Type B pancreatic cell (in vitro differentiated cells): ENCODE measurements at places on chromosomes 1 and 21. TPM values are rescaled to one million over a fixed set of nuclear protein-coding genes. Genes with fewer than 3 reads are reported as not detected.

GRCh38 chr1:162946701-162947100 lies 85.7 kb upstream of the CCDC190 start:
- peaks cover 25% of the 10 kb centered on the region for H3K4me1 ChIP-seq
- H3K27ac ChIP-seq: no peak overlapping the region
- H3K36me3 ChIP-seq: no peaks in the 10 kb centered on the region
- no peak for DNase-seq

DNA sequence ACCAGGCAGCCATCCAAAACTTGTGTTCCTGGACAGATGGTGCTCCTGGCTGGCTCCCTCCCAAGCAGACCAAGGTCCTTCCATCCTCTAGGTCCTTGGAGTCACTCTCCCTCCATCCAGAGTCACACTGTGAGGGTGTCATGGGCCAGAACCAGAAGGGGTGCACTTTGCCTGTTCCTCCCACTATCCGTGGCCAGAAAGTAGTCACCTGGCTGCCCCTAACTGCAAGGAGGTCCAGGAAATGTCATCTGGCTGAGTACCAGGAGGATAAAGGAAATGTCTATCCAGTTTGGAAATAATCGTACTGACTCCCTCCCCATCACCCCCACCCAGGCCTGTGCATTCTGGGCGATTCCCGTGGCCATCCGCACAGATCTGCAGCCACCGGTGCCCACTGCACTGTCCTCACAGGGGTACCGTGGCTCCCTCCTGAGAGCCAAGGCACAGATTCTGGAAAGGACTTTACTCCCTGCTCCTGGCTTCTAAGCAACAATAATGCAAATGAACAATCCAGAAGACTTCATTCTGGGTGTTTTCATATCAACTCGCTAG lies 253.2 kb downstream of the NPHP4 start:
- H3K36me3 ChIP-seq: no peaks in the 10 kb centered on the region
- no peak overlapping the region for H3K27ac ChIP-seq
- H3K4me1 ChIP-seq: no peaks in the 10 kb centered on the region
- no peak overlapping the region for H3K4me3 ChIP-seq
- H3K27me3 ChIP-seq: peaks cover 22% of the 10 kb centered on the region
- no peak for DNase-seq

GRCh38 chr1:218421531-218421930 lies 76.4 kb downstream of the TGFB2 start:
- H3K36me3 ChIP-seq: peaks cover 39% of the 10 kb centered on the region
- peaks cover 23% of the 10 kb centered on the region for H3K4me1 ChIP-seq
- H3K27ac ChIP-seq: peak overlapping the region; percentile 15
- no peak overlapping the region for H3K4me3 ChIP-seq

DNA sequence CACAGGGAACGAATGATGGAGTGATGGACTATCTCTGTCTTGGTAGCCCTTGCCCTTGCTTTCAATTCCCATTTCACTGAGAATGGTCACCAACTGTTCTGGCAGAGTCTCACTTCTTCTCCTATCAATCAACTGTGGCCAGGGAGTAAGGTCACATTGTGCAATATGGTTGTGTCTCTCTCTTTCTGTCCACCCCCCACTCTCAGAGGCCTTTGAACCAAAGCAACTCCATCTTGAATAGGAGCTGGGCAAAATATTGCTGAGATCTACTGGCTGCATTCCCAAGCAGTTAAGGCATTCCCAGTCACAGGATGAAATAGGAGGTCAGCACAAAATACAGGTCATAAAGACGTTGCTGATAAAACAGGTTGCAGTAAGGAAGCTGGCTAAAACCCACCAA lies 36.7 kb downstream of the NTMT2 start:
- no peaks in the 10 kb centered on the region for H3K27me3 ChIP-seq
- H3K4me3 ChIP-seq: no peak overlapping the region
- no peaks in the 10 kb centered on the region for H3K4me1 ChIP-seq
- no peak for DNase-seq
- no peaks in the 10 kb centered on the region for H3K36me3 ChIP-seq
- H3K27ac ChIP-seq: no peak overlapping the region

- H3K4me1 ChIP-seq: peaks cover 24% of the 10 kb centered on the region
- H3K36me3 ChIP-seq: no peaks in the 10 kb centered on the region
- H3K27me3 ChIP-seq: no peaks in the 10 kb centered on the region
- H3K4me3 ChIP-seq: no peak overlapping the region
Observed at GRCh38 chr1:54566438-54567141, 18.6 kb downstream of the ACOT11 start.

The MARCKSL1 gene
- total RNA-seq: 247 and 465 TPM in 2 replicates
